Stimulated activated CD4-positive, alpha-beta T cell treated with anti-CD3 and anti-CD28 coated beads, Interleukin-15, amount 100 ng/mL, for 1 hour (primary cell): ENCODE measurements at places on chromosomes 3 and 15.

GRCh38 chr3:177451864-177452830, 254.9 kb upstream of the TBL1XR1 start:
- DNase-seq: no peak

GRCh38 chr3:147411238-147411814, 2.2 kb downstream of the ZIC1 start:
- DNase-seq: no peak

DNA sequence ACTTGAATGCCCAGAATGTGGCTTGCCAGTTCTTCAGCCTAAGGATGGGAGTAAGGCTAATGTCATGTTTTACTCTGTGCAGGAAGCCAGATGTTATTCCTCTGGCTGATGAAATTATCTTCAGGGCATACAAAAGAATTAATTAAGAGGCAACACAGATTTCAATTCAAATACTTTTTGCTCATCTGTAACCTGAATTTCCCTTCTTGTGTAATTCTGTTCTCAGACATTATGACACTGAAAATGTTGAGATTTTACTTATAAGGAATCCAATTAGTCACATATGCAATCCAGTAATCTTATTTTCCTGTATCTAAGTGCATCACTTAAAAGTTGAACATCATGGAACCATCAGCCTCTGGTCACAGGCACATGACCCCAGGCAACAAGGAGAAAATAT, 136.5 kb downstream of the CPNE4 start:
- DNase-seq: no peak

DNA sequence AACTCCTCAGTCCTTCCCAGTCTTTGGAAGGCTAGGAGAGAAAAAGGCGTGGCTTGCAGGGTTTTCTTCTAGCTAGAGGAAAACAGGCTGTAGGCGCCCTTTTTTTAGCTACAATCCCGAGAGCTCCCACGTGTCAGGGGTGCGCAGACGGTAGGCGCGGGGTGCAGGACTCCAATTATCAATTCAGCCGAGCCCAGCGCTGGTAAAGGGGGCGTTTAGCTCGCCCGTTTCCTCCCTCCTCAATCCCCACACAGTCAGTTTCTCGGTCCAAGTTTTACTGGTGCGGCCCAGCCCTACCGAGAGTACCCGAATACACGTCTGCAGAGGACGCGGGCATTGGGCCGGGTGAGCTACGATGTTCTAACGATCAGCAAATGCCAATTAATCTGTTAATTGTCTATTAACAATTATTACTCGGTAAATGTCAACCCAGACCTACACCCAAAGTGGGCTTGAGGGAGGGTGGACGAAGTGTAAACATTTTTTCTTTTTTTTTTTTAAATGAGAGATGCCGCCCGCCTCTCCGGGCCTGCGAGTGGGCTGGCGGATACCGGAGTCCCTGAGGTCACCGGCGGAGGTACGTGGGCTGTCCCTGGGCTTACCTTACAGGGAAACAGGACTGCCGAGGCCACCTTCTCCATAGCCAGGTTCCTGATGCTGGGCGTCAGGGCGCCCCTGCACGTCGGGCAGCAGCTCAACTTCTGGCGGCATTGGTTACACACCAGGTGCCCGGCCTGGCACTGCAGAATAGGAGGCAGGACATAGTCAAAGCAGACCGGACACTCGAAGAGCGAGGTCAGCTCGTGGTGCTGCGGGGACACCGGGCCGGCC, 923 bp downstream of the SIAH2 start:
- no peak for DNase-seq

- DNase-seq: peak; percentile 24
Observed at GRCh38 chr15:52331490-52332240, 36.1 kb upstream of the MYO5C start.
